Jurkat, Clone E6-1 (cell line): ENCODE measurements at places on chromosomes 11 and 22.

DNA sequence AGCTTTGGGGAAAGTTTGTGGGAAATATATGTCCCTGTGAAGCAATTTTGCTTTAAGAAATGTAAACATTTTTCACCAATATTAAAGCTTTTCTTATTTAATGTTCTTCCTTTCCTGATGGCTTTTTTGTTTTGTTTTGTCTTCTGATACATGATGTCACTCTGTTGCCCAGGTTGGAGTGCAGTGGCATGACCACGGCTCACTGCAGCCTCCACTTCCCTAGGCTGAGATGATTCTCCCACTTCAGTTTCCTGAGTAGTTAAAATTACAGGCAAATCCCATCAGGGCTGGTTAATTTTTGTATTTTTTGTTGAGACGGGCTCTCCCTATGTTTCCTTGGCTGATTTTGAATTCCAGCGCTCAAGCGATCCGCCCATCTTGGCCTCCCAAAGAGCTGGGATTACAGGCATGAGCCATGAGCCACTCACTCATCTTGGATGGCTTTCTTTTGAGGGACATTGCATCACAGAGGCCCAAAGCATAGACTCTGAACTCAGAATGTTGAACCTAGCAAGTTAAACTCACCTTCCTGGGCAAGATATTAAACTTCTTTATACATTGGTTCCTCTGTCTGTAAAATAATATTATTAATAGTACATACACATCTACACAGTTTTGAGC lies 651 bp upstream of the CARD16 start:
- DNase-seq: no peak

DNA sequence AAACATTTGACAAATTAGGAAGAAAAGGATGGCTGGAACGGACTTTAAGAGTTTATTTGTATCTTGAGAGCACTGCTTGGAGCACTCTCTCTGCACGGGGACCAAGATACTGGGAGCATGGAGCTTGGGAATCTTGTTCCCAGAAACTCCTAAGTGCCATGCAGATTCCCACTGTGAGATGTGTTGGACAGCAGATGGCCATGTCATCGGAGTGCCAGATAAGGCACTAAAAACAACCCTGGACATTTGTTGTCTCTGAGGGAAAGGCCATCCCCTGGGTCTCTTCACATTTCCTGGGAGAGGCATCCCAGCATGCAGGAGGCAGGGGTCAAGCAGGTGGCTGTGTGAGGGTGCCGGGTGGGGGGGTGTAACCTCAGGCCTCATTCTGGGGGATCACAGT lies 2.9 kb downstream of the KIRREL3 start:
- no peak for DNase-seq

GRCh38 chr11:61567286-61568061 lies 13.4 kb downstream of the SYT7 start:
- peak; percentile 82 for DNase-seq

DNA sequence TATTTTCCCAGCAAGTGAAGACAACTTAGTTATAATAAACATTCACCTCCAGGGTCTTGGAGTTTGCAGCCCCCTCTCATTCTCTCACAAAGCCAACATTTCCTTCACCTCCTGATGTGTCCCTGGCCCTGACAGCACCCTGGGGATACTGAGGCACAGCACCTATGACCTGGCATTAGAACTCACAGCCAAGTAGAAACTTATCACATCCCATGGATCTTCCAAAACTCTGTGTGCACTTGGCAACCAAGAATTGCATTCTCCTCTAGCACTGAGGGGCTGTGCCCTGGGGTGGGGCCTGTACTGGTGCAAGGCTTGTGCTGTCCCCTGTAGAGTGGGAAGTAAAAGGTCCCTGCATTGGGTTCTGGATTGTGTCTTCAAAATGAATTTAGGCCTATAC lies 116.7 kb upstream of the IGLL5 start:
- DNase-seq: no peak

DNA sequence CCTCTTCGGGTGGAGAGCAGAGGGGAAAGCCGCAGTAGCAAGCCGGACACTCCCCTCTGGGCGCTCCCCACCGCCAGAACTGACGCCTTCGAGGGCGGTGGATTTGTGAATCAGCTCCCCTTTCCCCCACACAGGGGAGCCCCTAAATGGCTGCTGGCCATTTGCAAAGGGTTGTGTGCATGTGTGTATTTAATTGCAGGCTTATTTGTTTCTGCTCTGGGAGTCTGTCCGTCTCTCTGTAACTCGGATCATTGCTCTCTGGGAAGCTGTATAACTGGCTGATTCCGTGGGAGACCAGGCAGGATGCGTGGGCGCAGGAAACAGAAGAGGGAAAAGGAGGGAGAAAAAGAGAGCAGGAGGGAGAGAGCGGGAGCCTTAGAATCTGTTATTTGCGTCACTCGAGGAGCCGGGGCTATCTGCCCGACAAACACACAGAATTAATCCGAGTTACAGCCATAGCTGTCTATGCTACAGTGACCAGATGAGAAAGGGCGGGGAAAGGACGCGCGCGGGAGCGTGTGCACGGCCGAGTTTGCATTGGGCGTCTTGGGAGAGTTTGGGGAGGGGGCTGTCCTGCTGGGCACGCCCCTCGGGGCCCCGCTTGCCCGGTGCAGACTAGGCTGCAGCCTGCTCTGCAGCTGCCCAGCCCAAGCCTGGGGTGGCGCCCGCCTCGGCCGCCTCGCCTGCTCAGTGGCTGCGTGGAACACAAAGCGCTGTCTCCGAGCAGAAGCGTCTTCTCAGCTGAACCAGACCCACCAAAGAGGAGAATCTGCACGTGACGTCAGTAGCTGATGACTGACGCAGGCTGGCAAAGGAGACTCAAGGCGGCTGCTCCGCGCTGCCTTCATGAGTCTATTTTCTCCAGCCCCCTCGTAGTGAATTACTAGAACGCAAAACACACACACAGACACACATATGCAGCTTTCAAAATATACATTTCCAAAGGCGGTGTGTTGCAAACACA lies 105.3 kb upstream of the HSD17B12 start:
- DNase-seq: no peak

DNA sequence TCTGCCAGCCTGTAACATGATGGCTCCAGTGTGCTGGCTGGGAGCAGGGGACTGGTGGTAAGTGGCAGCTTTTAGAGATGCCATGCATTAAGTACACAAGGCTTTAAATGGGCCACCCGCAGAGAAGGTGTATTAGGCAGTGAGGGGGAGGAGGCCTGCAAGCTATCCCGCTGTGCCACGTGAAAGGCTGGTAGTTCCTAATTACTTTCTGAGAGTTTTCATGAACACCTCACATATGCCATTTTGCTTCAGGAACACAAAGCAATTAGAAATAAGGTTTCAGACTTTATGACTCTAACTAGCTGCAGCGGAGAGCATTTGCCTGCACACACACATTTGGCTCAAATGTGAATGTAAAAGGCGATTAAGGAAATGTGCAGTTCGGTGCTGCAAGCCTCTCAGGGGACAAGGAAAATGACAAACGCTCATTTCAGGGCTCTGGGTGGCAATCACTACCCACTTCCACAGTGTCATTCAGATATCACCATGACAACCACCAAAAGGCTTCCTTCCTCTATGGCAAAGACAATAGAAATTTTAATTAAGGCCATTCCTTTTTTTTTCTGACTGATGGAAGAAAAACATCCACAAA lies 116.6 kb downstream of the PLEKHA7 start:
- DNase-seq: no peak

DNA sequence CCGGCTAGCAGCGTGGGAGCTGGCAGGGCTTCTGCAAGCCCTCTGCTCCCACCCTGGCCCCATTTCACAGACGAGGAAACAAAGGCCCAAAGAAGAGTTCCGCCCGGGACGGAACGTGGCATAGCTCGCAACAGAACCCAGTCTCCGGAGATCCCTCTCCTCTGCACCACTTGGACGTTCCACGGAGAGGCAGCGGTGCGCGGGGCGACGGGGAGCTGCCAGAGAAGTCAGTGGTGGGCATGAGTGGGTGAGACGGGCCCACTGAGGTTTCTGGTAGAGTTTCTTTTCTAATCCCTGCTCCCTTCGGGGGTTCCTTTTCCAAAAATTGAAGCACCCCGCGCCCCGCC lies 554 bp upstream of the NECTIN1 start:
- no peak for DNase-seq

DNA sequence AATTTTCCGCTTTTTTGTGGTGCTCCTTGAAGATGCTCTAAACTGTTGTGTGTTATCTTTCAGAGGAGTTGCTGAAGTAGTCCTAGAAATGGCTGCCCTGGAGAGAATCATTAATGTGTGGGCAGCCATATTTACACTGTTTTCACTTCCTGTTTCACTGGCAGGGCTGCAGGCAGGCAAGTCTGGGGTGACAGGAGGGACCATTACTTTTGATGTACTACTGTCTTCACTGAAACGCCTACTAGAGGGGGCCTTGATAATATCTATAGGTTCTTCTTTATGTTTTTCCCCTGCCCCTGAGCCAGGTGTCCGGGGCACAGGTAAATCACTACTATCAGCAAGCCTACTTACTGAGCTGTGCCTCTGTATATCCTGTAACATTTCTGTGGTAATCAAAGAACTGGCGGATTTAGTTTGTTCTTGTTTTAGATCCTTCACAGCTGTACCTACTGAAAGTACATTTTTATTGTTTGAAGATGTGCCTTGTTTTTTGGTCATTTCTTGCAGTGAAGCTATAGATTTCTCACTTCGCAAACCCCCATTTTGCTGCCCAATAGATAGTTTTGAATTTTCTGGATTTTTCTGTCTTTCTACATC lies 39.7 kb downstream of the ACAT1 start:
- peak; percentile 10 for DNase-seq

GRCh38 chr22:17101475-17102296 lies 16.9 kb downstream of the IL17RA start:
- no peak for DNase-seq
